Renal cortical epithelial cell (primary cell): ENCODE measurements at places on chromosomes 7 and 10. TPM values are rescaled to one million over a fixed set of nuclear protein-coding genes. Genes with fewer than 3 reads are reported as not detected.

The TCAF1 gene
- total RNA-seq: 66.5 and 91.9 TPM in 2 replicates

The PRF1 gene
- total RNA-seq: not detected in 2 replicates

DNA sequence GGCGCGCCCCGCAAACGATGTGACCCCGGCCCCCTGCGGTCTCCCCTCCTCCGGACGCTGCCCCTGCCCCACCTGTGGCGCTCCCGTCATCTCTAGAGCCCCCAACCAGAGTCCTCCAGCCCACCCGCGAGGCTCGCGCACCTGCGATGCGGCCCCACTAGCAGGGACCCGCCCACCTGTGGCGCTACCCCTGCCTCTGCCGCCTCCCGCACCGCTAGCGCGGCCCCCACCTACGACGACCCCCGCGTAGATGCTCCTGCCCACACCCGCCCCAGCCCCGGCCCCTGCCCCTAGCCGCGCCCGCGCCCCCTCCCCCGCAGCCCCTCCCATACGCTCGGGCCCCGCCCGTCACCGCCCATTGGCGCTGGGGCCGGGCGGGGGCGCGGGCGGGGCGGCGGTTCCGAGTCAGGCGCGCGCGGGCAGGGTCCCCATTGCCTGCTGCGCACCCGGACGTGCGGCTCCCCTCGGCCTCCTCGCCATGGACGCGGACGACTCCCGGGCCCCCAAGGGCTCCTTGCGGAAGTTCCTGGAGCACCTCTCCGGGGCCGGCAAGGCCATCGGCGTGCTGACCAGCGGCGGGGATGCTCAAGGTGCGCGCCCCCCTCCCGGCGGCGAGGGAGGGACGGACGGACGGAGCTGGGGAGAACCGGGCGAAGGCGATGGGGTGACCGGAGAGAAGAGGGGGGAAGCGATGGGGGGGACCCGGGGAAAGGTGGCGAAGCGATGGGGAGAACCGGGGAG lies at the start of gene PFKP:
Gene PFKP (plus strand): TSS at position 431 of the 741 bp plus-strand sequence. CDS start 48 bp downstream, at position 479.
- DNase-seq: no peak

DNA sequence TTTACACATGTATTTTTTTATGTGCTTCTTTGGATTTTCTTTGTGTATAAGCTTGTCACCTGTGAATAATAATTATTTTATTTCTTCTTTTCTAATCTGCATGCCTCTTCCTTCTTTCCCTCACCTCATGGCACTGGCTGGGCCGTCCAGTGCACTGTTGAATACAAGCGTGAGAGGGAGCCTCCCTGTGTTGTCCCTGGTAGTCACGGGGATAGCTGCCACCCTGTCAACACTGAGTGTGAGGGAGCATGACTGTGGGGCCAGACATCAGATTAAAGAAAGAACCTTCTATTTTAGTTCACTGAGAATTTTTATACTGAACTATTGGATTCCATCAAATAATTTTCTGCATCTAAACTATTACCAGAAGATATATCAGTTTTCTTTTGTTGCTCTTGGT lies 187.9 kb downstream of the CDC14C start:
- DNase-seq: no peak

DNA sequence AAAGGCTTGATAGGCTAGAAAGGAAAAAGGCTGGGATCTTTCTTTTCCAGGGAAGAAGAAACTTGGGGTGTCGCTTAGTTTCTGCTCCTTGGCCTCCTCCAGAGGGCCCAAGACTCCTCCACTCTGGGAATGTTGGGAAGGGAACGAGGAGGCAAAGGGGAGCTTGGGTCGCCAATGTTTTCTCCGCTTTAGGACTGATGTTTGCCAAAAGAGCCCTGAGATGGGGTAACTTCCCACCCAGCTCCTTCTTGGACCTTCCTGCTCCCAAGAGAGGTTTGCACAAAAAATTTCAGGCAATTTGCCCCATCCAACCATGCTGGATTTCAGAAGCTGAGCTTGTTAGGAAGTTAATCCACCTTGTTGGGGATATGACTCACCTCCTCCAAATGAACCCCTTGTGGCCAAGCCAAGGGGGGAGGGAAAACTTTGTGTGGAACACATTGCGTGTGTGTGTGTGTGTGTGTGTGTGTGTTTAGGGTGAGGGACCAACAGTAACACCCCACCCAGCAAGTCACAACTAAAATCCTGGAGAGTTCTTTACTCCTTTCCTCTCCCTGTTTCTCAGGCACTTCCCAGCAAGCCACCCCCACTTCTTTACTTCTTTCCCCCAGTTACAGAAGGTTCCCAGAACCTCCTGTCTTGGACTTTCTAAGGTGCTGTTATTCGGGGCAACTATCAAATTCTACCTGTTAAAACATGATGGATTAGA lies 8.7 kb upstream of the HOXA2 start:
- peak; percentile 92 for DNase-seq

DNA sequence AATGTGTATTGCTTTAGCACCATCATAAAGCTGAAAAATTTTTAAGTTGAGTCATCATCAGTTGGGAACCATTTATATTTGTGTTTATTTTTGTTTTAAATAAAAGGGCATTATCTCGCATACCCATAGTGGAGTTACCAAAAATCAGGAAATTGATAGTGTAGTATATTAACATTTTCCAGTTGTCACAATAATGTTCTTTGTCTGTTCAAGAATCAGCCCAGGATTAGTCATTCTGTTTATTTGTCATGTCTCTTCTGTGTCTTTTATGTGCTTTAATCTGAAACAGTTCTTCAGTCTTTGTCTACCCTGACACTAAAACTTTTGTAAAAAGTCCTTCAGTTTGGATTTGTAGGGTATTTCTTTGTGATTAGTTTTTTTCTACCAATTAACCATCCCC lies 827.8 kb upstream of the ZWINT start:
- no peak for DNase-seq
